HT1080 (cell line): ENCODE measurements at places on chromosomes 11 and 22.
A peak's percentile ranks its signal among the peaks of the same experiment; 100 is the strongest.

GRCh38 chr11:62105667-62106191, 18.1 kb upstream of the INCENP start:
- DNase-seq, result no peak

GRCh38 chr11:31487848-31488247, 21.6 kb downstream of the IMMP1L start:
- peak; percentile 21 for DNase-seq

- no peak for DNase-seq
Measured at GRCh38 chr22:22550789-22551434, 8.2 kb downstream of the PRAME start.

DNA sequence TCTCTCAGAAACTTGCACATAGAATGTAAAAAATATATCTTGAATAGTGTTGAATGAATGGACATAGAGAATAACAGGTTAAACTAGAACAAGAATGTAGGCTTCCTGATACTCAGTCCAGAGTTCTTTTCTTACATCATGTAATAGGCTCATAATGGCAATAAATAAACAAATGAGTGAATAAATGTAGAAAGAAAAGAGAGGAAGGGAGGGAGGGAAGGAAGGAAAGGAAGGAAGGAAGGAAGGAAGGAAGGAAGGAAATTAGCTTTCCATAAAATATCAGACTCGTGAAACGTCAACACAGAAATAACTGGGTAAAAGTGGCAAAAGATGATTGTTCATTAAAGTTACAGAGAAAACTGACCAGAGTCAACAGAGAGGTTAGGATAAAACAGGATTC, 2001.0 kb downstream of the LRRC4C start:
- no peak for DNase-seq

DNA sequence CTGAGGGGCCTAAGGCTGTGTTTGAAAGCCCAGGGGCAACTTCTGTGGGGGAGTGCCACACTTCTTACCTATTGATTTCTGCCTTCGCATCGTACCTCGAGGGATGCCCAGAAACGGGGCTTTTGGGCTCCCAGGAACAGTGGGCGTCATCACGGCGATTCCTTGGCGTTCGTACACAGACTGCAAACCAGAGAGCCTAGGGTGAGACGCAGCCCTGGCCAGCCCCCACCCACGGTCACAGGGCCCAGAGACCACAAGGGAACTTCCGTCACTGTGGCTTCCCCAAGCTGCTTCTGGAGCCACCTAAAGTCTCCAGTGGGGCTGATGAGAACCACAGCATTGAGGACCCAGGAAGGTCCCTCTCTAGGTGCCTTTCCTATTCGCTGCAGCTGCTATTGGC, 91.9 kb downstream of the CTTN start:
- DNase-seq, result no peak
